ENCODE measurements at places on chromosomes 2 and 18.
A peak's percentile ranks its signal among the peaks of the same experiment; 100 is the strongest.

GRCh38 chr18:45282101-45282812, 333.0 kb upstream of the SLC14A2 start:
- DNase-seq = no peak

- DNase-seq = no peak
These were observed 212.5 kb upstream of the HAAO start for GRCh38 chr2:43004879-43005244.

DNA sequence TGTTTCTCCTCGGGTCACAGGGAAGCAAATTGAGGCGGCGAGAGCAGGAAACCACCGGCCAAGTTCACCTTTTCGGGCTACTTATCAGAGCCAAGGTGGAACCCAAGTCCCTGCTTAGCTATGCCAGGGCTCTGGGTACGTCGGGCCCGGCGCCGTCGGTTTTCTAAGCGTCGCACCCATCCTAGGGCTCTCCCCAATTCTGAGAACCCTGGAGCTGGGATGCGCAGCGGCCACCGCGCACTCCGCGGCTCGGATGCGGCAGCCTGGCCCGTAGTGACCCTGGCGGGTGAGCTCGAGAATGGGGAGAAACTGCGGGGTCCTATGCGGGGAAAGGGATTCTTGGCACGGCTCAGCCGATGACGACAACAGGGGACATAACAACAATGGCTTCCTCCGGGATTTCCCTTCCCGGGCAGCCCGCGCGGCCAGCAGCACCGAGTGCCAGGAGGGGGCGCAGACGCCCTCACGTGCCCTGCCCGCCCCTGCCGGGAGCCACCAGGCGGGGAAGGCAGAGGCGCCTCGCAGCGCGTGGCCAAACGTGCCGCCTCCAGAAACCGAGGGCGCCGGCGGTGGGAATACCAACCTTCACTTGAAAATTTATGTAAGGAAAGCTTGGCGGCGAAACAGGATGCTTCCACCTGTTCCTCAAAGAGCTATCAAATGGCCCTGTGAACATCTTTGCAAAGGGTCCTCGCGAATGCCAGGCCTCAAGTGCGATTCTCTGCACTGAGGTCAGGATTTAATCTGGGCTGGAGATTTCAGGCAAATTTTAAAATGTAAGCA, 2.1 kb upstream of the SLC30A3 start:
- no peak for DNase-seq

- no peak for DNase-seq
These were observed 12.6 kb downstream of the SLC20A1 start for GRCh38 chr2:112658301-112658700.

- DNase-seq = peak; percentile 14
These were observed 90.5 kb downstream of the GALNT1 start for GRCh38 chr18:35671966-35672603.

DNA sequence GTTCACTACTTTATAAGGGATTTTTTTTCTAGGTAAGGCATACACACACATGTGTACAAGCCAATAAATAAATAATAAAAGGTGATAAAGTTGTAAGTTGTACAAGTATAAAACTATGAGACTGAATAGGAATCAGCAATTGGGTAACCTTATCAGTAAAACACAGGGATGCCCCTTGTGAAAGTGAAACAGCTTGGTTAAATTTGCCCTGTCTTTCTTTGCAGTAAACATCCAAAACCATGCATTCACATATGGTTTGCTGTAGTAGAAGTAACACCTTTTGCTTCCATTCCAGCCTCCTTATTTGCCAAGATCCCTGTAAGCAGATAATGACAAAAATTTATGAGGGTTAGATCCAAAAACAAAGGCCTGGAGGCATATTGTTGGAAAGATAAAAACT, 44.3 kb upstream of the NEUROD1 start:
- DNase-seq = no peak

DNA sequence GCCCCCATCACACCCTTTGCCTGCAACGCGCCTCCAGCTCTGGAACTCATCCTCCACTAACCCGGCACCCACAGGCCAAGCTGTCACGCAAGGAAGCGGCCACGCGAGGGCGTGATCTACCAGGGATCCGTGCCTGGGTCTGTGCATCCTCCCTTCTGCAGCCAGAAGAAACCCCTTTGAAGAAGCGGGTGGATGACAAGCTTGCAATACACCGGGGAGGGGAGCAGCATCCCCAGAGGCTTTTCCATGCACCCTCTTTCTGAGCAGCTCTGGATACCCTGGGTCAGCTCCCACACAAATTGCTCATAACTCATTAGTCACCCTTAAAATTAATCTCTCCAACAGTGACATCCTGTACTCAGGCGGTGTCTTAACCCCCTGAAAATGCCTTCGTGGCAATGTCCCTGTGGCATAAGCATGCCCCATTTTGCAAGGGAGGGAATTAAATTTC, 47.6 kb downstream of the PDCL3 start:
- peak; percentile 22 for DNase-seq

DNA sequence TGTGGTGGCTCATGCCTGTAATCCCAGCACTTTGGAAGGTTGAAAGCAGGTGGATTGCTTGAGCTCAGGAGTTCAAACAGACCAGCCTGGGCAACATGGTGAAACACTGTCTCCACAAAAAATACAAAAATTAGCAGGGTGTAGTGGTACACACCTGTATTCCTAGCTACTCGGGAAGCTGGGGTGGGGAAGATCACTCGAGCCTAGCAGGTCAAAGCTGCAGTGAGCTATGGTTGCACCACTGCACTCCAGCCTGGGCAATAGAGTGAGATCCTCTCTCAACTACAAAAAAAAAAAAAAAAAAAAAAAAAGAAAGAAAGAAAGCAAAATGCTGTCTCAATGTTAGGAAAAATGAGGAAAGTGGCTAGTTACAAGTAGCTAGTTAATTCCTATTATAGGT, 56.8 kb downstream of the TRIP12 start:
- DNase-seq = no peak

GRCh38 chr2:238496756-238497609, 70.3 kb downstream of the ASB1 start:
- DNase-seq = no peak

DNA sequence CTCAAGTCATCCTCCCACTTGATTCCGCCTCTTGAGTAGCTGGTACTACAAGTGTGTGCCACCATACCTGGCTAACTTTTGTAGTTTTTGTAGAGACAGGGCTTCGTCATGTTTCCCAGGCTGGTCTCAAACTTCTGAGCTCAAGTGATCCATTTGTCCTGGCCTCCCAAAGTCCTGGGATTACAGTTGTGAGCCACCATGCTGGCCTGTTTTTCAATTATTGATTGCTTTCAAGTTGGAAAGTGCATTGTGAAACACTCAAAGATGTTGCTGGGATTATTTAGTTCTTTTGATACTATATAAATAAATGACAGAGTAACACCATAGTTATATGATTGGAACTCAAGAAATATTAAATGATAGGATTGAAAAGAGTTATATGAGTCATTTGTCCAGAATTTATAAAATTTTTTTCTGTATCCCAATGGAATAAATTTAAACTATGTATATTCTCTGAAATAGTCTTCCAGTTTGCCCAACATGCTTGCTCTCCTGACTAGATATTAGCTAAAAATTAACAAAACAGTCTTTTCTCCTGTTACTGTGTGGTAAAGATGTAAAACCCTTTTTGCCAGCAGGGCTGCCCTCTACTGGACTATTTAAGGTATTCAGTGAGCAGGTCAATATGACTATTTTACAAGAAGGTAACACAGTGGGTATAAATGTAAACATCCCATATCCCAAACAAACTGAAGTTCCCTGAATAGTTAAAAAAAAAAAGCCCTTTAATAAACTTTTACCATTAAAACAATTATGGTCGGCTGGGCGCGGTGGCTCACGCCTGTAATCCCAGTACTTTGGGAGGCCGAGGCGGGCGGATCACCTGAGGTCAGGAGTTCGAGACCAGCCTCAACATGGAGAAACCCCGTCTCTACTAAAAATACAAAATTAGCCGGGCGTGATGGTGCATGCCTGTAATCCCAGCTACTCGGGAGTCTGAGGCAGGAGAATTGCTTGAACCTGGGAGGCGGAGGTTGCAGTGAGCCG, 42.7 kb downstream of the ACSL3 start:
- DNase-seq = peak; percentile 61

DNA sequence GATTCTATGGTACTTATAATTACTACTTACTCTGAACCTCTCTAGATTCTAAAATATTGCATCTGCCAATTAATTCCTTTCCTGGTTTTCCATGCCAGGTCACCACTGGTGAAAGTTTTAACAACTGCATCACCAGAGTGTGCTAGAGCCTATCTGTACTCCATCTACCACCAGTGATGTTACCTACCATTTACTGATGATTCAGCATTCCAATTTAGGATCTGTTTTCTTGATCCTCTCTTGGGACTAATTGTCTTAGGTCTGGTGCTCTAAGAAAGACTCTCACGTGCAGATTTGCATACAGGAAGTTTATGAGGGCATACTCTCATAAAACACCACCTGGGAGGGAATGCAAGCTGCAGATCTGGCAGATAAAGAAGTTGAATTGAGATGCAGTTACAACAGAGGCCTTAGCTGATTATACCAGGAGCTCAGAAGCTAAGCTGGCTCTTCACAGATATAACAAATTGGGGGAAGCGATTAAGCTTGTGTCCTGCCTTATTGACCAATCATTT, 347.6 kb upstream of the VRK2 start:
- no peak for DNase-seq

DNA sequence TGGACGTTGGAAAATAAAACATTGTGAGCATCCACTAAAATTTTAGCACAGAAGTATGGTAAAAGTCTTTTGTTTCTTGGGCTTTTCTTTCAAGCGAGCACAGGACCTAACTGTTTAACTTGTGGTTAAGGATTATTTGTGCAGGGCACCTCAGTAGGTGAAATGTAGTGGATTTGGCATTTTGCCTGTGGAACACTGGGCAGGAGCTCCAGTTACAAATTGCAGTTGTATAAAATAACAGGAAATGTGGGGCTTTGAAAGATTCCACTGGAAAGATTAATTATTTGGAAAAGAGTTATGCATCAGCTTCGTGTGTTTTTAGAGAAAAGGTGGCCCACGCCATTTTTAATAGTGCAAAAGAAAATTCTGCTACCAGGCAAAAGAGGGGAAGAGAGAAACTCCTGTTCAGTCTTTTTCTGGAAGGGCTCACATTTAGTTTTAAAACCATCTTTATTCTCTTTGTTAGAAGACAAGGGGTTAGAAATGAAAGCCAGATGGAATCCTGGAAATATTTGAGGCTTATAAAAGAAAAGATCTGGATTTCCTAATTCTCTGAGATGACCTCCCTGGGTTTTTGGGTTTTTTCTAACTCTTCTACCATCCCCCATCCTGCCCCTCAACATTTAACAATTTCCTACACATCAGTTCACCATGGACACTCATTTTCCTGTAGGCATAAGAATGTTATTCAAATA, 144.3 kb upstream of the SERTAD2 start:
- DNase-seq = peak; percentile 60

DNA sequence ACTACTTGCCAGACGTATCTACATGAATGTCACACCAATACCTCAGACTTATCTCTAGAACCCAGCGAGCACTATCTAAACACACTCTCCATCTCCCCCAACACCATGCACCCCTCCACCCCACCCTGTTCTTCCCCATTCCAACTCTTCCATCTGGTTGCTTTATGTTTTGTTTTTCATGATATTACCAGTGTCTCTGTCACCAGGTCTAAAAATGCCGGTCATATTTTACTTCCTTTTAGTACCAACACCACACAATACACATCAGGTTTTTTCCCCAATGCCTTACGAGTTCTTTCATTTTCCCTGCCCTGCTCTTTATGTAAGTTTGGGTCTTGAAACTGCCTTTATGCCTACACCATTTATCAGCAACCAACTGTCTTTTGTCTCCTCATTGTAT, 10.2 kb upstream of the ITGA4 start:
- DNase-seq = no peak

DNA sequence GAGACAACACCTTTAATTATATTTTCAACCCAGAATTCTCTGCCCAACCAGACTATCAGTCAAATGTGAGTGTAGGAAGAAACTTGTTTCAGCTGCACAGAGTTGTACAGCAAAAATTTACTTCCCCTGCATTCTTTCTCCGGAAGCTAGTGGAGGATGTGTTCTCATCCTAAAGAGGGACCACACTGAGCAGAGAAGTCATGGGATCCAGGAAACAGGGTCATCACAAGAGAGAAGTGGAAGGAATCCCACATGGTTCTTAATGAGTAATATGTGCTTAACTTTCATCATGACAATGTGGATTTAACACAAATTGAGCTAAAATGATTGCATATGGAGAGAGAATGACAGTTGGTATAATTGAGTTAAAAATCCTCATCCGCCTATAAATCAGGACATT, 78.2 kb downstream of the INPP4A start:
- DNase-seq = no peak

- DNase-seq = no peak
These were observed 75.6 kb downstream of the SRD5A2 start for GRCh38 chr2:31505111-31505510.

- DNase-seq = no peak
These were observed 102.8 kb upstream of the TFCP2L1 start for GRCh38 chr2:121387591-121388325.

- peak; percentile 62 for DNase-seq
These were observed 128.4 kb downstream of the IRS1 start for GRCh38 chr2:226671141-226671676.

DNA sequence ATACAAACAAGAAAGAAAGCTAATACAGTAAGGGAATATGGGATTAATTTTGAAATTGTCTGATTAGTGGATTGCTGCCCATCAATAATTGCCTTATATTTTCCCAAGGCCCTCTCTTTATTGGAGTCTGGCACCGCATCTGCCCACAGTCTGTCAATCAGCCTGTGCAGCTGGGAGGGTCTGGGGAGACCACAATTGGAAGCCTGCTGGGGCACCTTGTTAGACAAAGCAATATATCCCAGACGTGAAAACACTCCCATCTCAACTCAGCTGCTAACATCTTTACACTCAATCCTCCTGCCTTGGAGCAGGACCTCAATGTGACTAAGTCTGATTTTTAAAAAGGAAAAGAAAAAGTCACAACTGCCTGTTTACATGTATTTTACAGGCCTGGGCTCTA, 258.6 kb downstream of the SRBD1 start:
- no peak for DNase-seq

Measured in bronchial epithelial cell (primary cell).